ENCODE measurements at places on chromosomes 1 and 21.

DNA sequence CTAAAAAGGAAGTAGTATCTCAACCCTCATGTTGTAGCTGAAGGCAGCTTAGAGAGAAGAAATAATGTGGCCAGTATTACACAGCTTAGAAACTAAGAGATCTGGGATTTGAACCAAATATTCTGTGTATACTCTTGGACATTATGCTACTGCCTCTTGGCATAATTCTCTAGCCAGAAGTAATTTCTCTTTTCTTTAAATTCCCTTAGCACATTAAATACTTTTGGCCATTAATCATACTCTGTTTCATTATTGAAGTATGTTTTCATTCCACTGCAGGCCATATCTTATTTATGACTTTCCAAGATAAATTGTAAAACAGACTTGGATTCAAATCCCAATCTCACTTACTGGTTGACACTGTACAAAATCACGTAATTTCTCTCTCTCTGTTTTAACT lies 181.3 kb upstream of the SPAG17 start:
- no peak for DNase-seq

DNA sequence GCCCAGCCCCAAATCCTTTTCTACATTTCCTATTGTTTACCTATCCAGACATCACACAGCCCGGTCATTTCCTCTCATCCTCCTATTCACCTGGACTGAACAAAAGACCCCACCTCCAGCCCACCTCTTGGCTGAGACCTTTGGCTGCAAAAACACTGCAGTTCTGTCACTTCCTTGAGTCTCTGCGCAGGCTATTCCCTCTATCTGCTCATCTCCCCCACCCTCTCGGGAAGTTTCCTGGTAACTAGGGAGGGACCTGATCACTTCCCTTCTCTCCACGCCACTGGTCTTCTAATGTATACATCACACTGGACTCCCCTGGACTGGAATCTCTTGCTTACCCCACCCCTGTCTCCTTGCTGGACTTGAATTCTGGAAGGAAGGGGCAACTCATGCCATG lies 5.3 kb downstream of the HTR1D start:
- no peak for DNase-seq

DNA sequence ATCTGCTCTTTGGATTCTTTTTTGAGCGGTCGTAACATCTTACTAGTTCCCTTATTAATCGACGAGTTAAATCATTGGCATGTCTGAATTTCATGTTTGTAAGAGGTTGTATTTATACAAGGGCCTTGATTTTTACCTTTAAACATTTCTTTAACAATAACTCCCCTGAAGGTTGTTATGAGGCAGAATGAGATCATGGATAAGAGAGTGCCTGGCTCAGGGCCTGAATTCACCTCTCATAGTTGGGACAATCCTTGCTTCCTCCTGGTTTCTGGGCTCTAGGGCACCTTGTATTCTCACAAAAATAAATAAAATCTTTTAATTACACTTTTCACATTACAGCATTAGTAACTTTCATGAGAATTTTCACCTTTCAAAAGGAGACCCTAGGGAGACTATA lies 55.4 kb downstream of the MDM4 start:
- no peak for DNase-seq

GRCh38 chr1:219422811-219423598 lies 189.9 kb downstream of the ZC3H11B start:
- no peak for DNase-seq

DNA sequence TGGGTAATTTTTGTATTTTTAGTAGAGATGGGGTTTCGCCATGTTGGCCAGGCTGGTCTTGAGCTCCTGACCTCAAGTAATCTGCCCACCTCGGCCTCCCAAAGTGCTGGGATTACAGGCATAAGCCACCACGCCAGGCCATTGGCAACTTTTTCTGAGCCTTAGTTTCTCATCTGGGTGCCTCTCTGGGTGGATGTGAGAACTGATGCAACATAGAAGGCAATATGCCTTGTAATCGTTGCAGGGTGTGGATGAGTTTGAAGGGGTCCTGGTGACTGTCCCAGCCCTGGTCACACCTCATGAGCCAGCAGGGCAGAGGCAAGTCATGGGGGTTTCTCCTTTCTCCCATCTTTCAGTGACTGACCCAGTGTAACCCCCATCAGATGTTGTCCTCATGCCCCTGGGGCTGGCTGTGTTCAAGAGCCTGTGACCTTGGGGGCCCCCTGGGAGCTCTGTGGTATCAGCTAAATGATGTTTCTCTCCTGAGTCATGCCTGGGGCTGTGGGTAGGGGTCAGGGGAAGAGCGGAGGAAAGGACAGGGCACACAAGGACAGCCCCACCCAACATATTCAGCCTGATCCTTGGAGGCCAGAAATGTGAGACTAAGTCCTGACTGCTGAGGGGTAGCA lies 3.6 kb downstream of the COL9A2 start:
- no peak for DNase-seq

DNA sequence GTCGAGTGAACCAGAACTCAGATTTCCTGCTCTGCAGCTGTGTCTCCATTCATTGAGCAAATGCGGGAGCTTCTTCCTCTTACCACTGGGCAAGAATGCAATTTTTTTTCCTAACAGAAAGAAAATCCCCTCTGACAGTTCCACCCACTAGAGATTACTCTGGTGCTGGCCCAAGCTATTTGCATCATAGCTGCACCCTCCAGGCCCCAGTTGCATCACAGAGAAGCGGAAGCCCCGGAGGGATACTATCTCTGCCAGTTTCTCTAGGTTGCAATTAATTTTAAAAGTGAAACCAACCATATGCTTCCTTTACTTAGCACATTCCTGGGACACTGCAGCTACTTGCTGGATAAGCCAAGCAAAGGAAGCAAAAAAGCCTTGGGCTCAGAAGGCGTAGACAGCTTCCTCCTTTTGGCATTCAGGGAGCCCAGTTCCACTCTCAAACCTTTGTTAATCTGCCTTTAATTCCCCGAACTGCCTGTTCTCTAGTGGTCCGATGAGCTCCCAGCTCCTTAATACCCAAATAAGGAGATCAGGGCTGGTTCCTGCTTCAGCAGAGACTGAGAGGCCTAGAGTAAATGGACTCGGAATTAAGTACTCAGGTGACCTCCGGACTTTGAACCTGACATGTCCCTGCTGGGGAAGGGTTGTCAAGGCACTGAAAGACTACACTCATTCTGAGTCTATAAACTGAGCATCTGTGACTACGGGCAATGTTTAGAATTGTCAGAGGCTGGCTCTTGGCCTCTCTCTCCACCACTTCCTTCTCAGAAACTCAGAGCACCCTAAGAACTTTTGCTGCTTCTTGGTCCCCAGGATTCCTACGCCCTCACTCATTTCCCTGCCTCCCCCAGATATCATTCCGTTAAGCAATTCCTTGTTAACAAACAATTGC lies 72.5 kb upstream of the TNFSF18 start:
- no peak for DNase-seq

DNA sequence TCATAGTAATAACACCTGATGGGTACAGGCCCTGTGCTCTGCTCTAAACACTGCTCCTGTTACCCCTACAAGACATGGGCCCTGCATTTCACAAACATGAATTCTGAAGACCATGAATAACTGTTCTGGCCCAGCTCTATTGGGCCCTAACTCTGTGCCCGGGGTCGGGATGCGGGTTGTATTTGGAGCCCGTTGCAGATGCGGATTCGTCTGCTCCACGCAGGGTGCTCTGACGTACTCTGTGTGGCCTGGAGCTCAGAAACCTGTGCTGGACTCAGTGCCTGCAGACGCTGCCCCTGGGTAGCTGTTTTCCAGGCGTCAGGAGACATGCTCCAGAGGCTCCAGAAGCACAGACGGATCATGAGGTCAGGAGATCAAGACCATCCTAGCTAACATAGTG lies 10.1 kb upstream of the TCP10L start:
- DNase-seq: no peak

- no peak for DNase-seq
Measured at GRCh38 chr1:69082312-69082711, 485.4 kb upstream of the LRRC7 start.

DNA sequence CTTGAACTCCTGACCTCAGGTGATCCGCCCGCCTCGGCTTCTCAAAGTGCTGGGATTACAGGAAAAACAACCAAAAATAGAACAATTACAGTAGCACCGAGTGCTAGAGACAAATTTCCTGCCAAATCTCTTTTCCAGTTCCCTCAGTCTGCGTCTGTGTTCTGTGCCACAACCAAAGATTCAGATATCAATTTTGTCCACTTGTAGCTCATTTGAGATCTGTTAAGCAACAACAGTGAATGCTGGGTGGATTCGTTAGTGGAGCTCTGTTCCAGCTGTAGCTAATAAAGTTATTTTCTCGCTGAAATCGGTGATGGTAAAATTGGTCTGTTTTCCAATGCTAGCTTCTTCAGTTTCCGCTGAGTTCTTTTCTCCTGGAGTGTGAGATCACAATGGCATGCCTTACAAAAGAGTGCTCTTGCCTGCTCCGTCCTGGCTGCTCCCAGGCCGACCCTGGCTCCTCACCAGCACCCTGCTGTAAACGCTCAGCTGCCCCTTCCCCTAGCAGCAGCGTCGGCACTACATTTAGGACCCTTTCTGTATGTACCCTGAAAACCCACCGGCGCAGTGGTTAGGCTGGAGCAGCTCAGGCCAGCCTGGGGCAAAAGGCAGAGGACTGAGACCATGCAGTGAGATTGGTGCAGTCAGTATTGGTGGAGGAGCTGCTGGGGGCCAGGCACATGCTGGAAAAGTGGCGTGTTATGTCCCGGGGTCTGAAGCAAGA lies 395.4 kb downstream of the KIF26B start:
- DNase-seq: no peak

DNA sequence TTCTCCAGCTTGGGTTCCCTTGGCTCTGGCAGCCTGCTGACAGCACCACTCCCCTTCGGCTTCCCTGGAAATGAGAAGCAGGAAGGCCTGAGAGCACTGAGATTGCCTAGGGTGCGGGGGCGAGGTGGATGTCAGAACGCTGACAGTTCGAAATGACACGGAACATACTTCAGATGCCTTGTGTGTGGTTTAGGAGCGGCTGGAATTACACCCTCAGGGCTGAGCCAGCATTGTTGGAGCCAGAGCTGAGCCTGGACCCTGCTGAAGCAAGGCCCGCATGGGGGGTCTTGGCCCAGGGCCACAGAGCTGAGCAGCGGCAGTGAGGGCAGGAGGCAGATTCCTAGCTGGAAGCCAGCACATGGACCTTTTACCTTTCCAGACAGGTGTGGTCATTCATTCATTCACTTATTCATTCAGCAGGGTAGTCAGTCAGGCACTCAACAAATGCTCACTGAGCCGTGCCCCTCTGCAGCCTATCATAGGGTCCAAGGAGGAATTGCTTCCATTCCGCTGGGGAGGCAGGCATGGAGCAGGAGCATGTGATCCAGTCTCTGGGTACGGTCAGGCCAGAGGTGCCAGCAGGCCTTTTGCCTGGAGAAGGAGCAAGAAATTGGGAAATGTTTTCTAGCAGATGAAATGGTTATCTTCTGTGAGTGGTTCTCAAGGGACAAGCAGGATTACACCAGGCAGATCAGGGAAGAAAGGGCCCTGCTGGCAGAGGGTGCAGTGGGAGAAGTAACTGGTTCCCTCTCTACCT lies 6.6 kb upstream of the FOXE3 start:
- no peak for DNase-seq

DNA sequence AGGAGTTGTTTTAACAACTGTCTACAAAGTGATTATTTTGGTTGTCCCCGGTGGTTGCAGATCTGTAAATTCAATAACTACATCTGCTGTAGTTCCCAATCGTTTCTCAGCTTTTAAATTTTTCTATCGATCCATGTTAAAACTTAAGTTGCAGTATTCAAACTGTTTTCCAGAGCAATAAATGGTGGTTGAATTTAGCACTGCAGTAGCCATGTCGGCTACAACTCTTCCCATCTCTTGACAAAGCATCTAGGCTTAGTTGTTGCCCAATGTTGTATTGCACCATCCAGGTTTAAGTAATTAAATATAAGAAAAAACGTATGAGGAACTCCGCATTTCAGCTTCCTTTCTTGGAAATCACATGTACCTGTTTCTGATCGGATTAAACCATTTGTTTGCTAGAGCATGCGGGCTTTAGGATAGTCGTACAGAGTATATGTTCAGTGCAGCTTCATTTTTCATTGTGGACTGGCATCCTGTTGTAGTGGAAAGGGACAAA lies 996 bp downstream of the CNIH4 start:
- DNase-seq: no peak

GRCh38 chr1:26429721-26430120 lies 2.4 kb upstream of the DHDDS start:
- no peak for DNase-seq

DNA sequence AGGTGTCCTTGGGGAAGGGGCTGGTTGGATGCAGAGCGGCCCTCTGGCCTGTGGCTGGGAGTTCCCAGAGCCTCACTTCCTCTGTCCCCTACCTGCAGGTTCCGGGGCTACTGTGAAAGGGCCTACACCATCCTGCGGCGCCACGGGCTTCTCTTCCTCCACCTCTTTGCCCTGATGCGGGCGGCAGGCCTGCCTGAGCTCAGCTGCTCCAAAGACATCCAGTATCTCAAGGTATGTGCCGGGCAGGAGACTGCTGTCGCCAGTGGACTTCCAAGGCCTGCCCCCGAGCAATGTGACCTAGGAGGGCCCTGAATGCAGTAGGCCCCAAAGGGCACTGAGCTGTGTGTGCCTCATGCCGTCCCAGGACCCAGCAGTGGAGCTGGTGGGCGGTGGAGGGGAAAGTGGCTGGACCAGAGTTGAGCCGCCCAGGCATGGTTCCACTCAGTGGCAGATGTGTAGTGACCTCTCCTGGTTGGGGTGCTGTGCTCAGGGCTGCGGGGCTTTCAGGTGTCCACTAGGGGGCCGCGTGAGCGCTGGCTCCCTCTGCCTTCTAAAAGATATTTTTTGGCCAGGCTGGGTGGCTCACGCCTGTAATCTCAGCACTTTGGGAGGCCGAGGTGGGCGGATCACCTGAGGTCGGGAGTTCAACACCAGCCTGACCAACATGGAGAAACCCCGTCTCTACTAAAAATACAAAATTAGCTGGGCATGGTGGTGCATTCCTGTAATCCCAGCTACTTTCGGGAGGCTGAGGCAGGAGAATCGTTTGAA lies 73.4 kb downstream of the PIK3CD start:
- DNase-seq: no peak

GRCh38 chr1:21837476-21837875 lies 25.4 kb downstream of the LDLRAD2 start:
- no peak for DNase-seq

GRCh38 chr1:229897501-229897900 lies 169.5 kb upstream of the GALNT2 start:
- no peak for DNase-seq

- no peak for DNase-seq
Measured at GRCh38 chr1:22234476-22235030, 91.7 kb upstream of the WNT4 start.
